ENCODE measurements at places on chromosomes 5 and 9.

DNA sequence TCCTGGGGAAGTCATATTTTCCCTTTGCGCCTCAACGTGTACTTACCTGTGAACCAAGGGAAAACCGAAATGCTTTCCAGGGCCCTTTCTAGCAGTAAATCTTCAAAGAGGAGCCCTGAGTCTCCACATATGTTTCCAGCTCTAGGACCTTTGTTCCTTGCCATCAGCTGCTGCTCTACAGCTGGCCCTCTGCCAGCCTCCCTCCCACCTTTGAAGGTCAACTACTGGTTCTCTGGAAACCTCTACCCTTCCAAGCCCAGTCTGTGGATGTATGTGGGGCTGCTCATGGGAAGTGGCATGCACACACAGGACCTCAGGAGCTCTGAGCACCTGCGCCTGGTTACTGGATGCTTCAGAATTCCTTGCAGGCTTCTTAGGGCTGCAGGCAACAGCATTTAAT, 117.2 kb downstream of the PSD2 start:
- DNase-seq = no peak

- DNase-seq = no peak
Measured at GRCh38 chr9:76594764-76595424, 135.9 kb downstream of the GCNT1 start.

DNA sequence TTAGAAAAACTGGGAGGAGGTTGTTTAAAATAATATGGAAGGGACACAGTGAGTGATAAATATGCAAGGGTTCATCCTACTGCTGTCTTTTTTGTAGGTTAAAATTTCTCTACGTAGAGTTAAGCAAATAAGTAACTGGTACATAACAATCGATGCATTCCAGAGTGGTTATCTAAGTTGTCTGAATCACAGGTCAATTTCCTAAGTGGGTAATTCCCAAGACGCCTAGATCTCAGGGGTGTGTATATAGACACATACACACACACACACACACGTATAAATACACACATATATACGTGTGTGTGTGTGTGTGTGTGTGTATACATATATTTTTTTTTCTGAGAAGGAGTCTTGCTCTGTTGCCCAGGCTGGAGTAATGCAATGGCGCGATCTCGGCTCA, 22.3 kb downstream of the CAAP1 start:
- no peak for DNase-seq

DNA sequence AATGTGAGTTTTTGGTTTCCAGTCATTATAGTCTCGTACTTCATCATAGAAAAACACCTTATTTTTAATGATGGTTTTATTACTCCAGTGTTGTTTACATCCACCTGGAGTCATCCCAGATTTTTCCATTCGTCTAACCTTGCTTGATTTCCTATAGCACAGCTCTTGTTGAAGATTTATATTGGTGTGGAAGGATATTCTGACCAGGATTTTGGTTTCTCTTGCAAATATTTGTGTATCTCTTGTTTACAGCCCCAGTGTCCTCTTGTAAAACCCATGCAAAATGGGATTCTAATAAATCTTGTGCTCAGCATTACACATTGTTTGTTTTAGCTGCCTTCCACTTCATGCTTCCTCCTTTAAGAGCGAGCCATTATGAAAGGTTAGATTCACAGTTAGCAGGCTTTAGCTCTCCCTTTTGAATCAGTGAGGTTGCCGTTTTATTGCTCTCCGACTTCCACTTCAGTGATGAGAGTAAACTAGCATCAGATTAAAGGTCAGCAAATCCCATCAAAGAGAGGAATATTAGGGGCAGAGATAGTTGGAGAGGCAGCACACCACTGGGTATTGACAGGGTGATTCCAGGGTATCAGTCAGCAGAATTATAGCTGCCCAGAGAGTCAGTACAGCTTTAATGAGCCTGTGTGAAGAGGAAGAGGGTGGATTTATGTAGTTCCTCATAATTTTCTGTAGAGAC, 157.1 kb downstream of the PBX3 start:
- no peak for DNase-seq

DNA sequence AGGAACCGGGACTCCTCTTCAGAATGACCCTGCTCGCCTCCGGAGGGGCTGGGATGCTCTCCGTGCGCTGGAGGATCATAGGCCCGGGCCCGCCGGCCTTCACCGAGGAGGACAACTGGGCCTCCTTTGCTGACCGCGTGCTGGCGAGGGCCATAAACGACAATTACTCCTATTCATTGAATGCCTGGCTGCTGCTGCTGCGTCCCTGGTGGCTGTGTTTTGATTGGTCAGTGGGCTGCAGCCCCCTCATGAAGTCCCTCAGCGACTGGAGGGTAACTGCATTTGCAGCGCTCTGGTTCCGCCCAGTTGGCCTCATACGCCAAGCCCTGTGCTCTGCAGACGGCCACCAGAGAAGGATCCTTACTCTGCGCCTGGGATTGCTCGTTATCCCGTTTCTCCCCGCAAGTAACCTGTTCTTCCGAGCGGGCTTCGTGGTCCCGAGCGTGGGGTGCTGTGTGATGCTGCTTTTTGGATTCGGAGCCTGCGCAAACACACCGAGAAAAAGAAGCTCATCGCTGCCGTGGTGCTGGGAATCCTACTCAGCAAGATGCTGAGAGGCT, 16.6 kb downstream of the OR2V1 start:
- no peak for DNase-seq

GRCh38 chr5:158039441-158039840, 180.5 kb upstream of the CLINT1 start:
- DNase-seq = no peak

- DNase-seq = no peak
Measured at GRCh38 chr5:41735213-41735612, 135.0 kb downstream of the OXCT1 start.

Data from stimulated activated CD4-positive, alpha-beta T cell treated with anti-CD3 and anti-CD28 coated beads, Interleukin-15, amount 100 ng/mL, for 1 hour (primary cell).